ENCODE measurements at places on chromosomes 6 and 20.

- no peak for DNase-seq
These were observed 16.9 kb upstream of the SLC16A10 start for GRCh38 chr6:111070105-111071005.

DNA sequence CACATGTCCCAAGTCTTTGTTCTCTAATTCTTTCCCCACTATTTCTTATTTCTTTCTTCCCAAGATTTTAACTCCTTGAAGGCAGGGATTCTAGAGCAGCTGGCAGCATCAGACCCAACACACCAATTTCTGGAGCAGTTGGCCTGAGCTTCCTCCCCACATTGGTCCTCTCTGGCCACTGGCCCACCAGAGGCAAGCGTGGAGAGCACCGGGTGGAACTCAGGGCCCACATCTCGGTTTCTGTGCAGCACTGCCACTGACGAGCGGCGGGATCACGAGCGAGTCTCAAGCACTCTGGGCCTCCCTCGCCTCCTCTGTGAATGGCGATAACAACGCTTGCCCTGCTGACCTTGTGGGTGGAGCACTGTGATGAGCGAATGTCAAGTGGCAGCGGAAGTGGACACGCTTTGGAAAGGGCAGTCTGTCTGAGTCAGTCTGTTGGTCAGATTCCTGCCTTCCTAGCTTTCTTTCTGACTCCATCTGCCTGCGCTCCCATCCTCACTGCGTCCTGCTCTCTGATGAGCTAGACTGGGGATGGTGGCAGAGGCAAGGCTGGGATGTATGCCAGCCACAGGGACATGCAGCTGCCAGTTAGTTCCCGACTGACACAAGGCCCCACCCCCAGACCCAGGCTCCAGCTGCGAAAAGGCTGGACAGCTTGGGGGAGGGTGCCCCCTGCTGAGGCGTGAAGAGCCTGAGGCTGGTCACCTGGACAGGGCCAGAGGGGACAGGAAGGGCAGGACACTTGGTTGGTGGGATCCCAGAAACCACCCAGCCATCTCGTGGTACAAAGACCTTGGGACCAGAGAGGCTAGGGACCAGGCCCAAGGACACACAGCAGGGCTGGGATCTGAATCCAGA is 4.5 kb upstream of the SPDEF start:
- DNase-seq = no peak

DNA sequence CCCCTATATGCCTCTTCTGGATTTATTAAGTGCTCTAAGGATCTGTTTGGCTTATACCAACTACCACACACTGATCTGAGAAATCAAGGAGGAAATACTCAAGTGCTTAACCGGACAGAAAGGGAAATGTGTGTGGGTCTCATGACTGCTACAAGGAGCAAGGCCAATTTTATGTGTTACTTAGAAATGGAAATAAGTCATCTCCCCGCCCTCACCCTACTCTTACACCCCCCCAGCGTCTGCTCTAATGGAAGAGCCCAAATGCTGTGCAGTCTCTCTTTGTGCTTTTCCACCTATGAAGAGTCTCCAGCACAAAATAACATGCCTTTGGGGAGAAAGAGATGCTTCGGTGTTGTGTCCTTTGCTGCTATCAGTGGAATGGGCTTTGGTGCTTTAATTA is 428.8 kb upstream of the ARID1B start:
- no peak for DNase-seq

DNA sequence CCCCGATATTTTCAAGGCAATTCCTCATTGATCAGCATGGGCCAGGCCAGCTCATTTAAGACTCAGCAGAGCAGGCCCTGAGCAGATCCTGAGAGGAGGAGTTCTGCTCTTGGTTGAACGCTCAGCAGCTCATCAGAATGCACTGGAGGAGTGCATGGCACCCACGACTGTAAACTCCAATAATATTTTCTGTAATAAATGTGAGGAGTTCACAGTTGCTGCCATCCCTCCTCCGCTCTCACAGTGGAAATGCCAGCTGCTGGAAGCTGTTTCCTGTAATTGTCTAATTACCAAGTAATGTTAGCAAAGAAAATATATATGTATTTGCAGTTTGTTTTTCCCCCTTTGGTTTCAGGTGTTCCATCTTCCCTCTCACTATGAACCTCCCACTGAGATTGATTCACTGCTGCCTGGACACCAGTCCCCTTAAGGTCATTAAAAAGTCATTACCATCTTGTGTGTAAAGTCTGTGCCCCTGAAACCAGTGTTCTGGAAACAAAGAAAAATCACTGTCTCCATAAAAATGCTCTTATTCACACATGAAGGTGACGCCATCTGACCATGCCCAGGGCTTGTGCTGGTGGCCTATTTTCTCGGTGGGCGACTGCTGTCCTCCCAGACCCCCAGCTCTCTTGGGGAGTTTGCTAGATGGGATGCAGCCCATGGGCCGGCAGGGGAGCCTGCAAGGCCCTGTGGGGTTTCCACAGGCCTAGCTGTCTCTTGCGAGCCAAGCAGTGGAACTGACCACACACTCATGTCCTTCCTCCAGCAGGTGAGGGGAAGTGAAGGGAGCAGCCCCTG is 374.2 kb downstream of the ZFAND3 start:
- DNase-seq = no peak

DNA sequence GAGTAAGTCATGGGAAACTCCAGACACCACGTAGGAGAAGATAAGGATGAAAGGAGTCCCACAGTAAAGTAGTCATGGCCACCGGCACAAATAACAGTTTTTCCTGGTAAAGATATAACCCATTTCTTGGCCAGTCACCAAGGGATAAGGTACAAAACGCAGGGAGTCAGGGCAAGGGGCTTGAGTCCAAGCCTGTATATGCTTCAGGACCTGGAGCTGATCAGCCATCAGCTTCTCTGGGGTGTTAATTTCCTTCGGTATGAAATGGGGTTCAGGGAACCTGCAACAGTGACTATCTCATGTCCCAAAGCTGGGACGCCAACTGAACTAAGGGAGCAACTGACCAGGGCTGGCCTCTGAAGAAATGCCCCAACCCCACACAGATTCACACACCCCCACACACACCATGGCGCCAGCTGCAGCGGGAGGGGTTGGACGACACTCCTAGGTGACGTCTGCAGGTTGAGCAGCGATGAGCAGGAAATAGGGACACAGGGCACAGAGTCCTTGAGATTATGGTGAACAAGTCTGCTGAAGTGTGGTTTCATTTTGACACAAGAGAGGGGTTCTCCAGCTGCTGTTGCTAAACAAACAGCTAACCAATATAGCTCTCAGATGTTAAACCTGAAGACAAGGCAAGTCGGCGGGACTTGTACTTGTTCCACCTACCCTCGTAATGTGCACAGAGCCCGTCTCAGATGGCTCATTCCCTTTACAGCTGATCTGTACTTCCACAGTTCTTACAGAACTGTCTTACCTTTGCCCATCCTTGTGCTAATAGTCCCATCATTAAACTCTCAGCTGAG is 7.4 kb upstream of the ADTRP start:
- no peak for DNase-seq

- DNase-seq = no peak
These were observed 413.5 kb downstream of the CDC5L start for GRCh38 chr6:44800784-44801592.

DNA sequence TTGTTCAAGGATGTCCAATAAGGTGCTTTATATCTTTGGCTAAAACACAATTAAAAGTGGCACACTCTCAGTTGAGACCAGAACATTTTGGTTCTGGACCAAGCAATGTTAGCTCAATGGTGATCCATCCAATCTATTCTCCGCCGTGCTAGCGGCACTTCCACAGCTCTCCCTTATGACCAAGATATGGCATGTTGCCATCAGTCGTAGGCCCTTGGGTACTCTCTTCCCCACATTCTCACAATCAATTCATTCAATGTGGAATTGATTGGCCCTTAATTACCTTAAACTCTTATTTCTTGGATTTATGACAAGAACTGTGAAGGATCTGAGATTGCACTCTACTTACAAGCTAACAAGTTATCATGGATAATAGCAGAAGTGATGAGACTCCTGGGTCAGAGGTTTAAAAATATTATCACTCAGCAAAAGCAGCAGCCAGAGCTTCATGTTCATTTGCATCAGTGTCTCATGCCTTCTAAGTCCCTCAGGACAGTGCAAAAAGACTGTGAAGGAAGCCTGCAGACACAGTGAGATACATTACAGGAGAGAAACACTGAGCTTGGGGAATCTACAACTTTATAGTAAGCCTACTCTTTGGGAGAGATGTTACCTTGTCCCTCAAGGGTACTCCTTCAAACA is 80.0 kb upstream of the ARG1 start:
- no peak for DNase-seq

GRCh38 chr20:31770243-31770642 is 31.2 kb downstream of the TPX2 start:
- no peak for DNase-seq

GRCh38 chr20:64271636-64272035 is 16.1 kb downstream of the PCMTD2 start:
- DNase-seq = no peak

GRCh38 chr6:37321516-37322415 is 32.0 kb upstream of the RNF8 start:
- no peak for DNase-seq

GRCh38 chr6:5838656-5839396 is 167.9 kb downstream of the NRN1 start:
- DNase-seq = no peak

GRCh38 chr6:168734523-168734922 is 293.5 kb downstream of the SMOC2 start:
- no peak for DNase-seq

DNA sequence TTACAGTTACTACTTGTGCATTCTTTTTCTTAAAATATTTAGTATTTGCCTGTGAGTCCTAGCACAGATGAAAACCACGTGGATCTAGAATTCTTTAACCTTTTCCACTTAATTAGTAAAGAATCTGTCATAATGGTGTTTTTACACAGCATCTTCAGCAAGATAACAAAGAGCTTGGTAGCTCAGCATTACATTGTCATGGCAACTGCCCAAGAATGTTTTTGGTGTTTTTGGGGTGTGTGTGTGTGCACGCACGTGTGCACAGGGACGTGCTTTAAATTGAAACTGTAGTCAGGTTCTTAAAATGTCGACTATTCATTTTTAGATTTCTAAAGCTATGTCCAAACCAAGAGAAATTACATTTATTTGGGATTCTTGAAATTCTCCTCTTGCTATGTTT is 108.0 kb downstream of the FIG4 start:
- DNase-seq = no peak

- no peak for DNase-seq
These were observed 153.3 kb downstream of the QRSL1 start for GRCh38 chr6:106782536-106783285.

- no peak for DNase-seq
These were observed 2.0 kb downstream of the OPRM1 start for GRCh38 chr6:154041001-154041400.

DNA sequence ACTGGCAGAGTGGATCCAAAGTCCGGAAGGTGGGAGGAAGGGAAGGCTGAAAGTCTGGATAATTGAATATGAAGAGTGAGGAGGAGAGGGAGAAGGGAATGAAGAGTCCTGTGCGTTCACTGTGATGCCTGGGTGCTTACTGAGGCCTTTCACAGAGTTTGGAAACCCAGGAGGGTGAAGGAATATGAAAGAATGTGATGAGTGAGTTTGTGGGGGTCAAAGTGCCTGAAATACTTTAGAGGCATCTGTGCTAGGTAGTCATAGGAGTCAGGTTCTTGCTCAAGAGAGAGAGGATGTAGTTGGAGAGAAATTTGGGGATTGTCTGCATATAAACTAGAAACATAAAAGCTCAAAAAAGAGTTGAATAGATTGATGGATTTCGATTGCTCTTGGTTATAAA is 20.7 kb downstream of the NKX2-4 start:
- no peak for DNase-seq

- no peak for DNase-seq
These were observed 132.5 kb upstream of the NEDD9 start for GRCh38 chr6:11364971-11365397.

DNA sequence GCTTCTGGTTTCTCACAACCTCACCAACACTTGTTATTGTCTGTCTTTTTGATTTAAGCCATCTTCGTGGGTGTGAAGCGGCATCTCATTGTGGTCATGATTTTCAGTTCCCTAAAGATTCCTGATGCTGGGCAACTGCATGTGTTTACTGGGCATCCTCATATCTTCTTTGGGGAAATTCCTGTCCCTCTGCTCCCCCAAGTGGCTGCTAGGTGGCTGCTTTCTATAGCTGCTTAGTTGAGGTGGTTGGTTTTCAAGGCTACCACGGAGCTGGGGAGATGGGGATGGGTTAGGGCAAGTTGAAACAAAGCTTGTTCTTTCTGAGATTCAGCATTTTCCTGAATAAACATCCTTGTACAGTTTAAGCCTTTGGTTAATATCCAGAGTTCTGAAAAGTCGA is 403.9 kb upstream of the SULF2 start:
- no peak for DNase-seq

Measured in stimulated activated CD8-positive, alpha-beta memory T cell treated with anti-CD3 and anti-CD28 coated beads, Interleukin-15, amount 100 ng/mL, for 24 hours (primary cell).